ENCODE measurements at places on chromosomes 5 and 9.

DNA sequence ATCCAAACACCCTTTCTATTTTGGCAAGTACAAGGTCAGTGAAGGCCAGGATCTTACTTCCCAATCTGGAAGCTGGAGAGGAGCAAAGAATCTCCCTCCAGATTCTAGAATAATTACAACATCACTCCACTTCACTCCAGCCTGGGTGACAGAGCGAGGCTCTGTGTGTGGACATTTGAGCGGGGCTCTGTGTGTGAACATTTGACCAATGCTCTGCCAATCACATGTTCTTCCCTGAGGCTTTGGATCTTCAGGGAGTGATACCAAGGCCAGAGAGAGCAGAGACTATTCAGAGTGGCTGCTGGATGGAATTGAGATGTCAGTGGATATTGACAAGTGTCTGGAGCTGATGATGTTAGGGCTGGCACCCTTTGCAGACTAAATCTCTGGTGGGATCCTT is 24.7 kb upstream of the ANKRD34B start:
- no peak for DNase-seq

DNA sequence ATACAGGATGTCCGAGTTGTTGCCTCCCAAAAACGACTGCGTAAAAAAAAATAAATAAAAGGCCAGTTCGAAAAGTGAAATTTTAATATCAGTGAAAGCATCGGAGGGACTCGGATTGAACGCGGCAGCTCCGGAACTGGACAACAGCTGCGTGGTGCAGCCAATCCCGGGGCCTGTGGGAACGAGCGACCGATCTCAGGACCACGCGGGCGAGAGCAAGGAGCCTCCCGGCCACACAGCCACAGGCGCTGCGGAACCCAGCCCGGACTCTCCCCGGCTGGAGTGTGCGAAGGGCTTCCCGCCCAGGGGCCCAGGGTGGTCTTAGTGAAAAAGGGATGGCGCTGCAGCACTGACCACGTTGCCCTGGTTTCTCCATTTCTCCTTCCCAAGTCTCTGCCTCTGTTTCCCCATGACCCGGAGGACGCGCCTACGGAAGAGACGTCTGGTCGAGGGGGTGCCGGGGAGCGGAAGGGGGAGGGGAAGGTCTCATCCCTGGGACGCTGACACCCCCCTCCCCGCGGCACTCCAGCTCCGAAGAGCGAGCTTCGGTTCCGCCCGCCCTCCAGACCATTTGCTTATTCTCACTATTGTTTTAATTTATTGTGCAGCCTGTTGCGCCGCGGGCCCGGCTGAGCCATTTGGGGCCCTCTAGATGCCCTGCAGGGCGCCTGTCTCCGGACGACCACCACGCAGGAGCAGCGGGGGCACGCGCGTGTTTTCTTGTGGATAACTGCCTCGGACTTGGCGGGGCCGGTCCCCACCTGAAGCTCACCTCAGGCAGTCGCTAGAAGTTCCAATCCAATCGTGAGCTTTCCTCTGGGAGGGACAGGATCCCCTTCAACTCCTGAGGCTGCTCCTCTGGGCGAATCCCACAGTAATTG is 303.0 kb downstream of the PARP8 start:
- DNase-seq: peak; percentile 10

DNA sequence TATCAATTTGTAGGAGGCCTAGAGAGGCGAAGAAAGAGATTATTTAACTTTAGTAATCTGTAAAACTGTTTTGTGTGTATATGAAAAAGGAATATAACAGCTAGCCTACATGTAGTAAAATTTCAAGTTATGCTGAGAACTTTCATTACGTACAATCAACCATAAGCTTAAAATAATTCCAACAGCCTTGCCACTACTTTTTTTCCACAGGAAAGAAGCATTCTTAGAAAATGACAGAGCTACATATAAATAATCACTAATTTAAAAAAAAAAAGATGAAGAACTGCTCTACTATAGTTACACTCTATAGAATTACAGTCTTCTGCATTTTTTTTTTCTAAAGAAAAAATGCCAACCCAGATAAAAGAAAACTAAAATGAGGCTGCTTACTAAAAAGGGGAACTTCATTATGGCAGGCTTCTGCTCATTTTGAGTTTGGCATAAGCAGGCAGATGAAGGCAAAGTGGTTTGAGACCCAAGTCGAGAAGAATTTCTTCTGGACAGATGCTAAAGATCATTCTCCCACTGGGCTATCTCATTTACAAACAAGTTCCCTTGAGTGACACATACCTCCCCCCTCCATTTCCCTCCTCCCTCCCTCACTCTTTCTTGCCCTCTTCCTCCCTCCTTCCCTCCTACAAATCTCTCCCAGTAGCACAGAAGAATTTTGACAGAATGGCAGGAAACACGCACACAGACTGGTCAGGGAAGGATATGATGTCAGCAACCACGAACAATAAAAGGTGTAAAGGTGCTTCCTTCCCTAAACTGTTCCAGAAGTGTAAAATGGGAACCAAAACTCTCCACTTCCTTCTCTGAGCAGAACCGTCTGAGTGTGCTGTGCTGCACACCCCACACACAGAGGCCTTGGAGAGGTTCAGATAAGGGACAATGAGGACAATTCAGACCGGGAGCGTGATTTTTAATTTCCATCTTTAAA is 56.1 kb downstream of the MEF2C start:
- peak; percentile 15 for DNase-seq

GRCh38 chr9:77953590-77953989 is 78.0 kb downstream of the GNAQ start:
- DNase-seq: no peak

DNA sequence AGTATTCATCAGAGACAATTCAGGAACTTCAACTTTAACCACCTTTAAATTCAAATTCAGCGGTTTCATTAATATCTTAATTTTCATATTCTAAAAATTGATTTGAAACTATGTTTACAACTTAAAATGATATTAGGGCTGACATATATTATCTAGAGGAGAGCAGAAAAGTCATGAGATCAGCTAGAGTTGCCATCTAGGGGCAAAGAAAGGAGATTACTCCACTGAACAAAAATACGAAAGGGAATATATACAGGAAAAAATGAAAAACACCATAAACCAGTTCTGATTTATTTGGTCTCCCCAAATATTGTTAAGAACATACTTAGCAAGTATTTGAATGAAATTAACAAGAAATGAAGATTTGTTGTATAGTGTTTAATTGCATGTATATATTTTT is 946.3 kb downstream of the DTWD2 start:
- no peak for DNase-seq
